ENCODE measurements at places on chromosomes 3 and 15. TPM values are rescaled to one million over a fixed set of nuclear protein-coding genes. Genes with fewer than 3 reads are reported as not detected.

- DNase-seq = no peak
Observed at GRCh38 chr3:20336572-20336971, 150.6 kb upstream of the SGO1 start.

- no peak for DNase-seq
Observed at GRCh38 chr15:40933517-40933902, 4.4 kb downstream of the DLL4 start.

DNA sequence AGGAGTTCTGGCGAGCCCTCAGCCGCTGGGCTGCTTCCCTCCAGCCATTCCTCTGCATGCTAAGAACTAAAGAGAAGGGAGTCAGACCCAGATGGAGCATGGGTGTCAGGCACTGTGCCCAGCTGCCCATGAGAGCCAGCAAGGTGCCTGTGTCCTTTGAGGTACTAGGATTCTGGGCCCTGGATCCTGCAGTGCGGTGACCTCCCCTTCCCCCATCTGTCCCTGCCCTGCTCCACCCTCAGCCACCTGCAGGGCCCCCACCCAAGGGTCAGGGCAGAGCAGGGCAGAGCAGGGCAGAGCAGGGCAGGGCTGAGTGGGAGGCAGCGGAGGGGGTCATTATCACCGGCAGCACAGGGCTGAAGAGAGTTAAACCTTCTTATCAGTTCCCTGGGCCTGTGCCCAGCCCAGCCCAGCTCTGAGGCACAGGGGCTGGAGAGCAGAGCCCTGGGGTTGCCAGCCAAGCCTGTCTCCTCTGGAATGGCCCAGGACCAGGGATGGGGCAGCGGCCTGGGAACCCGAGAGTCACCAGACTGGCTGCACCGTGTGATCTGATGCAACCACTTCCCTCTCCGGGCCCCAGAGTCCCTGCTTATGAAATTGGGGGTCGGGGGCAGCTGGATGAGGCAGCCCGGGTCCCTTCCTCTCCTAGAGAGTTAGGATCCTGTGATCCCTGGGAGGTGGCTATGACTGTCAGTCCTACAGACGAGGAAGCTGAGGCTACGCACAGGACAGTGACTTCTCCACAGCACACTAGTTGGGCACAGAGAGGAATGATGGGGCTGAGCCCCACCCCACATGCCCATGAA is 17.3 kb downstream of the ZDHHC19 start:
- DNase-seq = no peak

GRCh38 chr3:9786825-9787669 is 5.2 kb downstream of the TADA3 start:
- no peak for DNase-seq

DNA sequence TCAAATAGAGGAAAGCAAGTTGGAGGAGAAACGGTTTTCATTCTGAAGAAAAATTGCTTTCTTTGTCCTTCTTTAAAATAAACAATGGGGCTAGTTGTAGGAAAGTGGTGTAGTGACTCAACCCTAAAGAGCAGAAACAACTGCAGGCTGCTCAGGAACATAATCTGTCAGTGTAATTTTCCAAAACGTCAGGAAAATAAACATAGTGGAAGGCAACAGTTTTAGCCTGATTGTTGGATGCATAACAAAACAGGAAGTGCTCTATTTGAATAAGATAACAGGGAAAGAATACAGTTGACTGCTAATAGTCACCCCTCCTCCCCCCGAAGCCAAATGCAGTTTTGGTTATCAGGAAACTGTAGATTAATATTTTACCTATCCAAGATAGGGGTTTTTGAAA is 167.6 kb downstream of the ECT2 start:
- no peak for DNase-seq

DNA sequence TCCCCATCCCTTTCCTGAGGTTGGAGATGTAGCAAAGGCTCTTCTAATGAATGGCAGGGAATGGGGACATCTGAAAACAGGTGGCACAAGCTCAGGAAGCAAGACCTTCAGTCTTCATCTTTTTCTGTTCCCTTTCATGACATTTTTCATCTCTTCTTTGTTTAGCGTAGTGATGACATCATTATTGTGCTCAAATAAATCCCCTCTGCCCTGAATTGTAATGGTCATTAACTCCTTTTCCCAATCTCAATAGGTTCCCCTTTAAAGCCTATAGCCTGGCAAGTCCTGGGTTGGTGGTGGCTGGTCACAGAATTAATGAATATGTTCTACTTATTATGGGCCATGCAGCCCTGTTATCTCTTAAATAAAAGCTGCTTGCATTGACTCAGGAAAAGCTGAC is 21.4 kb downstream of the TF start:
- no peak for DNase-seq

DNA sequence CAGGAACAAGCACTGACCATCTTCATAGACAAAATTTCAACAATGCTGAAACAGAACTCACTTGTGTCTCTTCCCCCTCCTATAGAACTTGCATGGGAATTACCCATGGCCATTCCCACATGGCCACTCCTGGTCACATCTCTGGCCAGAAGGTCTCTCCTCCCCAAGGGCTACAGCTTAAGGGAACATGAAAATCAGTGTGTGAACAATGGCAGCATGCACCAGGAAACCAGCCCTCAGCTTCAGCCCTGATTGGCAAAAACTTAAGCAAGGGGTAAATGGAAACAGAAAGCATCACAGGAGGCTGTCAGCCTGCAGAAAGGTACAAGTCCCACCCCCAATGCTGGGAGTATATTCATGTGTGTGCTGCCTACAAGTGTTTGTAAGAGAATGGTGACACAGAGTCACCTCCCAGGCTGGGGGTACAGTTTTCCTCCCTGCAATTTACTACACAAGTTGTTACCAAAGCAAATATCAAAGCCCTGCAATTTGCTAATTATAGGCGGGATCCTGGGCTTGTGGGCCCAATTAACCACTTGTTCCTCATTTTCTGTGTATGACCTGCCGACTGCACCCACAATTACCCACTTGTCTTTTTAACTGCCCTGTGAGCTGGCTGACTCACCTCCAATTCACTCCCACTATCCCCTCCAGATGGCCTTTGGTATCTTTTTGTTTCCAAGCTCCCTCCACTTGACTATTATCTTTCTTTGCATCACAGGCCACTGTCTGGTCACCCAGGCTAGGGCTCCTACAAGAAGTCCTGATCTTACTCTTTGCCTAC is 84.4 kb upstream of the HES1 start:
- DNase-seq = no peak

- no peak for DNase-seq
Observed at GRCh38 chr3:152319256-152319655, 50.5 kb downstream of the MBNL1 start.

DNA sequence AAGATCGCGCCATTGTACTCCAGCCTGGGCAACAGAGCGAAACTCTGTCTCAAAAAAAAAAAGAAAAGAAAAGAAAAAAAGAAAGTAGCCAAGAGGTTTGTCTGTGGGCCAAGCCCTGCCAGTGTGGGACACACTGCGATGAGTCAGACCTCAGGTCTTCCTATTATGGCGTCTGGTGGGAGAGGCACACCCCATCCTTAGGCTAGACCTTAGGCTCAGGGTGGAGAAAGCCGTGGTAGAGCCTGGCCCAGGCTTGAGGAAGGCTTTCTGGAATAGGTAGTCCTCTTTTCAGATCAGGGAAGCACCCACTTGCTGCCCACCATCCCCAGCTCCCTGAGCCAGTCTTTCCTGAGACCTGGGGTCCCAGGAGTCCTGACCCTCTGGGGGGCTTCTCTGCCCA is 6.0 kb downstream of the HEMK1 start:
- DNase-seq = no peak

- DNase-seq = no peak
Observed at GRCh38 chr15:85555875-85556617, 175.6 kb downstream of the AKAP13 start.

DNA sequence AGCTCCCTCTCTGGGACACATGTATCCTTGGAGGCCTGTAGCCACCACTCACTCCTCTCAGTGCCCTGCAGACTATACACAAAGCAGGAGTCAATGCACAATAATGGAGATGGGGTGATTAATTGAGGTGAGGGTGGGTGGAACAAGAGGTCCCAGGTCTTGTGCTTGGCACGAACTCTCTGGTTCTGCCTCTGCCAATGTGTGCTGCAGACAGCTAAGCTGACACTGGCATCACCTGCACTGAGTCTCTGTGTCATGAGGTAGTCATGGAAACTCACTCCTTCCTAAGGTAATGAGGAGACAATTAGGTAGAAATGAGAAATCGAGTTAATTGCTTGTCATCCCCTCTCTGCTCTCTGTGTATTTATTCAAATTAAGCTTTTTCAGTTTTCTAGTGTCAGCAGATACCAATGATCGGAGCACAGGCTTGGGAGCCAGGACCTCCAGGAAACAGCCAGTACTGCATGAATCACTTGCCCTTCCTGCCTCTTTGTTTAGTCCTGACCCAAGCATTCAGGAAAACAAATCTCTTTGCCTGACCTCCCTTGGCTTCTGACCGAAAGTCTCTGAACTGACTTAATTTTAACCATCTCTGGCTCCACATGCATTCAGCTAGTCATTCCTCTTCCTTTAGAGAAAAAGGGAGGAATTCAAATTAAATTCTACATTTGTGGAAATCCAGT is 56.7 kb downstream of the DRD3 start:
- DNase-seq = no peak

- DNase-seq = no peak
Observed at GRCh38 chr3:173762501-173762900, 365.0 kb downstream of the NLGN1 start.

DNA sequence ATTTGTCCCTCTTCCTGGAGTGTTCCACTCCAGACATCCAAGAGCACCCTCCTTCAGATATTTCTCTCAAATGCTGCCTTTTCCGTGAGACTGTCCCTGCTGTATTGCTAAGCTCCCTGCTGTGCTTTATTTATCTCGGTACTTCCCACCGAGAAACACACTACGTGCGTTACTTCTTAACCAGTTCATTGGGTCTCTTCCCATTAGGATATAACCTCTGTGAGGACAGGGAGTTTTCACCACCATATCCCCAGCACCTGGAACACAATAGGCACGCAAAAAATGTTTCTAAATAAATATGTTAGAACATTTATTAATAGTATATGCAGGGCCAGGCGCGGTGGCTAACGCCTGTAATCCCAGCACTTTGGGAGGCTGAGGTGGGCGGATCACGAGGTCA is 308.7 kb upstream of the IL12A start:
- no peak for DNase-seq

GRCh38 chr15:80615361-80615736 is 79.8 kb upstream of the ABHD17C start:
- no peak for DNase-seq

DNA sequence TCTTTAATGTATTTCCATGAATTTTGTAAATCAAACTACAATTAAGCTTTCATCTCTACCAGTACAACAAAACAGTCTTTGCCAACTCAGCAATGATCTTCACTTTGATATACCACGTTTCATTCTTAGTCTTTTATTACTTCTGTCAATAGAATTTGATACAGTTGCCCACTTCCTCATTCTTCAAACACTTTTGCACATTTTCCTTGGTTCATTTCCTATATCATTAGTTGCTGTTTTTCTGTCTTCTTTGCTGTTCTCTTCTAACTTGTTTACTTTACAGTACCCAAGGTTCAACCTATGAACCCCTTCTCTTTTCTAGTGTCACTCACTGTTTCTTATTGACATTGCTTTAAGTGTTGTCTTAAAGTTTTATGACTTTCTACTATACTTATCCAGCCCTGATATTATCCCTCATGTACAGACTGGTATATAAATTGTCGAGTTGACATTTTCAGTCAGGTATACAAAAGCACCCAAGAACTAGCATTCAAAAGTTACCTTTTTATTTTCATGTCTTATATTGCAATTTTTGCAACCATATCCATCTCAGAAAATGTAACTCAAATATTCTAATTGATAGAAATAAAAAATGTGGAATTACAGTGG is 903.1 kb downstream of the NSUN3 start:
- DNase-seq = no peak

GRCh38 chr3:189638276-189639031 is 7.3 kb downstream of the TP63 start:
- no peak for DNase-seq

- no peak for DNase-seq
Observed at GRCh38 chr3:88003115-88003755, 55.6 kb downstream of the CGGBP1 start.

GRCh38 chr15:32132859-32133258 is 102.5 kb downstream of the CHRNA7 start:
- no peak for DNase-seq

GRCh38 chr3:143573610-143574303 is 274.5 kb downstream of the SLC9A9 start:
- no peak for DNase-seq

- DNase-seq = no peak
Observed at GRCh38 chr15:67735896-67736295, 89.4 kb upstream of the SKOR1 start.

DNA sequence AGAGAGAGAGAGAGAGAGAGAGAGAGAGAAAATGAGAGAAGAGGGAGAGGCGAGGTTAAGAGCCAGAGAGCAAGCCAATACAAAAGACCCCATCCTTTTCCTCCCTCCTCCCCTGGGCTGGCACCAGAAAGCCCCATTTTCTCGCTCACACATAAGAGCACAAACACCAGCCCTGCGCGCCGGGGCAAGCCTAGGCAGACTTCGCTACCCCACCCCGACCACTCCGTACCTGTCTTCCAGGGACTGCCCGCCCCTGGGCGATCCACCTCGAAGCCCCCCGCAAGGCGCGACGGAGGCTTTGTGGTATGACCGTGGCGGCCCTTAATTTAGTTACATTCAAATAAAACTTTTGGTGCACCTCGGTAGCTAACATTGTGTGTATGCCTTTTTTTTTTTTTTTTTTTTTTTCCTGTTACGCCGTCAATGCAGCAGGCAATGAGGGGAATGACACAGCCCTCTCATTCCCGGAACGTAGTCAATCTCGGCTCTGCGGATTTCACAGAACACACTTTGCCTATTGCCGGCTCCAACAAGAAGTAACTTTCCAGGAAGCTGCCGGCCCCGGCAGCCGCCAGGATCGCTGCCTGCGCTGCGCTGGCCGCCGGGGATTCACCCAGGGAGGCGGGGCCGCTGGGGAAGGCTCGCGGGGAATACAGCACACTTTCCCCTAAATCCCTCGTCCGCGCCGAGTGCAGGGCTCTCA is 7.7 kb downstream of the BCL6 start:
- no peak for DNase-seq

- no peak for DNase-seq
Observed at GRCh38 chr15:70480196-70480856, 283.0 kb downstream of the UACA start.

DNA sequence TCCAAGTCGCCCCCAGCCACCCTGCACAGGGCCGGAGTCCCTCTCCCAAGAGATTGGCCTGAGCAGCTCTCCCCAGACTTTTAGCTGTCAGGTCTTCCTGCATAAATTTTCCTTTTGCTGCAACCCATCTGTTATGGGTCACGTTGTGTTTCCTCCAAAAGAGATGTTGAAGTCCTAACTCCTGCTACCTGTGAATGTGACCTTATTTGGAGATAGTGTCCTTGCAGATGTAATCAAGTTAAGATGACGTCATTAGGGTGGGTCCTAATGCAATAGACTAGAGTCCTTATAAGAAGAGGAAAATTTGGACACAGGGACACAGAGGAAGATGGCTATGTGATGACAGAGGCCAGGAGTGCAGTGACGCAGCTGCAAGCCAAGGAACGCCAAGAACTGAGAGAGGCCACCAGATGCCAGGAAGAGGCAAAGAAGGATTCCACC is 13.2 kb upstream of the SLC6A6 start:
- DNase-seq = no peak

CRABP1 gene
- 52.3 TPM for polyA plus RNA-seq

SLC49A4 gene
- 17.7 TPM for polyA plus RNA-seq

HERC2 gene
- polyA plus RNA-seq = 36.8 TPM

SLCO3A1 gene
- polyA plus RNA-seq = 12.2 TPM

TCTA gene
- polyA plus RNA-seq = 29.9 TPM

CLSTN2 gene
- polyA plus RNA-seq = 2.2 TPM

USP50 gene
- 2.2 TPM for polyA plus RNA-seq

RAP2B gene
- 8.7 TPM for polyA plus RNA-seq

PRTG gene
- 16.0 TPM for polyA plus RNA-seq

GOLGA8J gene
- 1.6 TPM for polyA plus RNA-seq

ARMC8 gene
- 47.6 TPM for polyA plus RNA-seq

TMEM44 gene
- polyA plus RNA-seq = 22.9 TPM

FEZF2 gene
- not detected for polyA plus RNA-seq

TRIP4 gene
- 38.9 TPM for polyA plus RNA-seq

Measured in left renal pelvis (tissue), 4 donors.